ENCODE measurements at places on chromosomes 12 and 14. TPM values are rescaled to one million over a fixed set of nuclear protein-coding genes. Genes with fewer than 3 reads are reported as not detected.
A peak's percentile ranks its signal among the peaks of the same experiment; 100 is the strongest.

The RERG gene
- total RNA-seq = not detected

- no peak for DNase-seq
Observed at GRCh38 chr14:32808644-32809043, 130.0 kb upstream of the NPAS3 start.

- DNase-seq = no peak
Observed at GRCh38 chr14:65502676-65503124, 90.2 kb downstream of the FUT8 start.

- DNase-seq = no peak
Observed at GRCh38 chr12:92557422-92557724, 145.4 kb upstream of the PLEKHG7 start.

DNA sequence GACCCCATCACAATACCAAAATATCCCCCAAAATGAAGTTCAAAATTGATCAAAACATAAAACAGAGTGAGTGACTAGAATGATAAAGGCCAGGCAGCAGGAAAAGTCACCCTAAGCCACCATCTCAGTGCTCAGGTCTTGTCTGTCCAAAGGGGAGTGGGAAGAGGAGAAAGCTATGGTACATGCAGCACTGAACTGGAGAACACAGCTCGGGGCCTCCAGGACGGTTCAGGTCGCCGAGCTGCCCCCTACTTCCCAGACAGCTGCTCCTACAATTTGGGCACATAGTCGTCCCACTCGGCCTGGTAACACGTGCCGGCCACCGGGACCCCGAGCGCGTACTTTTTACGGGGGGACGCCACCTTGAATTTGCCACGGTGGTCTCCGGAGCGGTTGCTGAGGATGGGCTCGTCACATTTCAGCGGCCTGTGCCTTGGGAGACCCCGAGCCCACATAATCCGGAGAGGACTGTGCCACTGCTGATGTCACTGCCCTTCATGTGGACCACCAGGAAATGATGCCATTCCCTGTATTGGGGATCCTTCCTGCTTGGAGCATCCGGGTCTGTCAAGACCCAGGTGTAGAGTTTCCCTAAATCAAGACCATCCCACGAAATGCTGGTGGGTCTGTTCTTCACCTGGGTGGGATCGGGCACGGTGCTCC lies 31.6 kb downstream of the AK7 start:
- DNase-seq = no peak

The IFT43 gene
- total RNA-seq = 8.0 TPM

GRCh38 chr12:26939192-26939832 lies 1.0 kb downstream of the FGFR1OP2 start:
- no peak for DNase-seq

The GCH1 gene
- 46.4 TPM for total RNA-seq

GRCh38 chr14:59454139-59454538 lies 11.0 kb downstream of the GPR135 start:
- no peak for DNase-seq

DNA sequence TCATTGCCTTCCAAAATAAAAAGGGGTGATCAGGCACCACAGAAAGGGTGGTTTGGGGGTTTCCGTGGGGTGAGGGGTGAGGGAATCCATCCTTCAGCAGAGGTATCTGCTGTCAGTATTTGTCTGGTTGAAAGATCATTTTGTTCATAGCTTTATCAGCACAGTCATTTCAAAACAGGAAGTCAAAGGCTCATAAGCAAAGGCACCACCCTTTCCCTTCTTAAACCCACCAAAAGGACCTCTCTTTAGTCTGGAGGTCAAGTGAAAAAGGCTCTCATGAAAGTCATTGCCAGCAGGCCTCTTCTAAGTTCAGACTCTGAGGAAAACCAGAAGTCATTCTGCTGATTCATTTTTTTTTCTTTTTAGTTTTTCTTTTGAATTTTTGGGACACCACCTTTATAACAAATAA lies 6.2 kb downstream of the CHST11 start:
- DNase-seq = peak; percentile 45

DNA sequence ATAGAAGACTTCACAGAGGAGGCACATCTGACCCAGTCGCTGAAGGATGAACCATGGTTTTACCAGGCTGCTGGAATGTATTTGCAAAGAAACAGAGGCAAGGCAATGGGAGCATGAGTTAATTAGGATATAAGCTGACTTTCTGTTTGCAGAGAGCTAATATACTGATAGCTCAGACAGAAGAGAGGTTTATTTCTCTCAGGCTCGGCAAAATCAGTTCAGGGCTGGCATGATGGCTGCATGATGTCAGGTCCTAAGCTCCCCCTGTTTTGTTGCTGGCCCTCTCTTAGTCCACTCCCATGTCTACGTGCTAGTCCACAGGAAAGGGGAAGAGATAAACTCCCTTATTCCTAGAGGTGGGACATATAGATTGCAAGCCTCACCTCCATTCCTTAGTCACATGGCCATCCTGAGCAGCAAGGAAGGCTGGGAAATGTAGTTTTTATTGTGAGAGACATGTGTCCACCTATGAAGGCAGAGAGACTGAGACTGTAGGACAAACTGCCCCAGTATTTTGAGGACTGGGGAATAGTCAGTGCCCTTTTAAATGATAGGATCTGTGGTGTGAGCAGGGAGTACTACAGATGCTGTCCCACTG lies 224.5 kb downstream of the VRK1 start:
- DNase-seq = no peak

DNA sequence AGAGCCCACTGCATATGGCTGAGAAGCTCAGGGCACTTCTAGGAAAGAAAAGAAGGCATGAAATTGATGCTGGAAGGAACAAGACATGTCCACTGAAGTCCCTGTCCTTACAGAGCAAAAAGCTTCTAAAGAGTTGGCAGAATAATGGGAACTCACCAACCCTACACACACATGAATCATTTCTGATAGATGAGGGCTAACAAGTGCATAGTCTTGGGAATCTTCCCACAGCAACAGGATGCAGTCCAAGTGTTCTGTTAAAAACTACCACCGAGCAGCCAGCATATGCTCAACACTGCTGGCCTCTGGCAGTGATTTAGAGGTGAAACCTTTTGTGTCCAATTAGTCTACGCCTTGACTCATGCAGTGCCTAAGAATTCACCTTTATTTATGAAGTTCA lies 44.8 kb downstream of the RHOJ start:
- DNase-seq = no peak

DNA sequence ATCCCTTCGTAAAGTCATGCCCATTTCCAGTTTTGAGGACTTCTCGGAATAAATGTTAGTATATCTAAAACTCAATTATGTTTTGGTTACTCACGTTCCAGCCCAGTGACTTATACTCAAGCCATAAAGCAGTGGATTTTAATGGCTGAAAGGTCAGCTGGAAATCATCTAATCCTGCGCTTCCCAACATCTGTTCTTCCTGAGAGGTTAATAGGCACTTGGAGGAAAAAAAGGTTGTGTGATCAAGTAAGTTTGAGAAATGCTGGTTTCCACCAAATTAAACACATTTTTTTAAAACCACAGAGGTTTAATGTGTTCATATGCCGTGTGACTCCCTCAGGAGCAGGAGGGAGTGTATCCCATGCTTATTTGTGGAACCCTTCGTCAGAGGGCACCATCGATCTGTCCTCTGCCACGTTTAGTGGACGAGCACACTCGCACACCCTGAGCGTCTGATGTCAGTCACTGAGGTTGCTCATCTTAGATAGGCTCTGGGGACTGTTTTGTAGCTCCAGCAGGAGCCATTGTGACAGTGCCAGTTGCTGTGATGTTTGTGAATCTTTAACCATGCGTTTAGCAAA lies 41.4 kb downstream of the FBXL14 start:
- DNase-seq = no peak

The SERPINA5 gene
- not detected for total RNA-seq

DNA sequence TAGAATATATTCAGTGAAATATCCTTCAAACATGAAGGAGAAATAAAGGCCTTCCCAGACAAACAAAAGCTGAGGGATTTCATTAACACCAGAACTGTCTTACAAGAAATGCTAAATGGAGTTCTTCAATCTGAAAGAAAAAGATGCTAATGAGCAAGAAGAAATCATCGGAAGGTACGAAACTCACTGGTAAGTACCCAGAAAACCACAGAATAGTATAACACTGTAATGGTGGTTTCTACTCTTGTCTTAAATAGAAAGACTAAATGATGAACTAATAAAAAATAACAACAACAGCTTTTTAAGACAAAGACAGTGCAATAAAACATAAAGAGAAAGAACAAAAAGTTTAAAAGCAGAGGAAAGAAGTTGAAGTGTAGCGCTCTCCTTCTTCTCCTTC lies 18.7 kb upstream of the RNF212B start:
- DNase-seq = no peak

DNA sequence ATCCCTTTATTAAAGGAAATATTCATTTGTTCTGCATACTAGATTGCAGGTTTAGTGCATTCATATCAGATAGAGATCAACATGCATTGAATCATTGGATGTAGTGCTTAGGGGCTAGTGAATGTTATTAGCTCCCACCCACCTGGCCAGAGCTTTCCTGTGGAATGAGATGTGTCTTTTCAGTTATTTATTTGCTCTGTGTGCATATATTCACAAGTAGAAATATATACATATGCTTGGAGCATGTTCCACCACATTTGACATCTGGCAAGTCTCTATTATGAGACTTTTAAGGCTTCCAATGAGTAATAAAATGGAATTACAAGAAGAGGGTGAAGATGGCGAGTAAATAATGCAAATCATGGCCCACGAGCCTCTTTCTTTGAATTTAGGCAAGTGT lies 180.0 kb upstream of the LMO3 start:
- DNase-seq = no peak

DNA sequence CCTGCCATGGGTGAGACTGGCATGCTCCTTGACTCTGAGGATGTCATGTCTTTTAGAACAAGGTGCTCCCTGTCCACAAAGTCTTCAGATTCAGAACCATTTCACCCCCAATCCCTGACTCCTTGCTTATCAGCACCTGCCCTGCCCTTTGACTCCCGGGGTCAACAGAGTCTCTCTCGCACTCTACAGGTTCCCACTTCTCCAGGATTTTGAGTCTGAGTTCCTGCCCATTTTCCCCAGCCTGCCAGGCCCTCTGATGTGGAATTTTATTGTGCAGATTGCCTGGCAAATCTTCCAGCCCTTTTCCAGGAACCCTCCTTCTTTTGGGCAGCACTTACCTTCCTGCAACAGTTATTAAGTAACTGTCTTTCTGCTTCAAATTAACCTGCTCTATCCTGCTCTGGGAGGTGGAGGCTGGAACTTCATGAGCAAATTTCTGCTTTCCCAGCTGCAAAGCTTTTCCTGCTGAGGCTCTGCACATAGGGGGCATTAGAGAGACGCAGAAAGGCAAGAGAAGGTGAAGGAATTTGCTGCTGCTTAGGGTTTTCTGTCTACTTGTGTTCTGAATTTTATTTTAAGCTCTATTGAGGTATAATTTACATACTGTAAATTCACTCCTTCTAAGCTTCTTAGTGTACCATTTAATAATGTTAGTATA lies 259.1 kb downstream of the PCNX1 start:
- DNase-seq = no peak

GRCh38 chr14:76881348-76881747 lies 55.1 kb downstream of the LRRC74A start:
- DNase-seq = no peak

The FLVCR2 gene
- 0.74 TPM for total RNA-seq

DNA sequence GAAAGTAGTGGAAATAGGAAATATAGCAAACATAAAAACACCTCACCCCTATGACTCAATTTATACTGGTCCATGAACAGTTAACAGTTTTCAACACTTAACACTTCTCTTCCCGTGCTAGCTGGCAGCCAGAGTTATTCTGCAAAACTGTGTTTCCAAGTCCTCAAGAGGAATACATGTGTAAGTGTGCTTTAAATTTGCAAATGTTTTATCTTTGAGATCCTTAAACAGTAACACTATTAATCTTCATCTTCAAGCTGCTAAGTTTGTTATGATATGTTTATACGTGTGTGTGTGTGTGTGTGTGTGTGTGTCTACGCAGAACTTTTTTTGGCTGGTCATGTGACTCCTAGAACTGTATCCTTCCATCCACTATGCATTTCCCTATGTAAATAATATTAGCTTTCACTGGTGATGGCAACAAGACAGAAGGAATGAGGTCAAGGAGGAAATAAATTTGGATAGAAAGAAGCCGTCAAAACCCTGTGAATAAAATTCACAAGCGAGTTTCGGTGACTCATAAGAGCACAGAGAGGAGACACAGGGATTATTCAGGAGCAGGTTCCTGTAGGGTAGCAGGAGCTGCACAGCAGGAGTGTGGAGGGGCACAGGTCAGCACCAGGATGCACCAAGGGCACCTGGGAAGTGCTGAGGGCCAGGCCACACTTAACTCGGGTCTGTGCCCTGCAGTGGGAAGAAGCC lies 105.9 kb upstream of the ETV6 start:
- DNase-seq = no peak

DNA sequence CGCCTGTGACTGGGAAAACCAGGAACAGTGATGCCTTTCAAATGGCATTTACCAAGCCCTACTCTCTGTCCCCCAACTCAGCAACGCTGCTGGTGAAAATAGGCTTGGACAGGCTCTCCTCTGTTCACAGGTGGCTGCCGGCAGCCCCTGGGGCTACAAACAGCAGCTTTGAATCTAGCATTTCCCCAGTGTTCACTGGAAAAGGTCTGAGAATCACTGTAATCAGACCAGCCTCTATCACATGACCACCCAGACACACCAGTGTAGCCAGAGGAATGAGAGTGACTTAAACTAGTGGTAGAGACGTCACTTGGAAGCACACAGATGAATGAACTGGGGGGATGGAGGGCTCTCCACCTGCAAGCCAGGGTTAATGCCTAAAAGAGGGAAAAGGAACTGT lies 151.8 kb downstream of the FOXN3 start:
- DNase-seq = no peak

DNA sequence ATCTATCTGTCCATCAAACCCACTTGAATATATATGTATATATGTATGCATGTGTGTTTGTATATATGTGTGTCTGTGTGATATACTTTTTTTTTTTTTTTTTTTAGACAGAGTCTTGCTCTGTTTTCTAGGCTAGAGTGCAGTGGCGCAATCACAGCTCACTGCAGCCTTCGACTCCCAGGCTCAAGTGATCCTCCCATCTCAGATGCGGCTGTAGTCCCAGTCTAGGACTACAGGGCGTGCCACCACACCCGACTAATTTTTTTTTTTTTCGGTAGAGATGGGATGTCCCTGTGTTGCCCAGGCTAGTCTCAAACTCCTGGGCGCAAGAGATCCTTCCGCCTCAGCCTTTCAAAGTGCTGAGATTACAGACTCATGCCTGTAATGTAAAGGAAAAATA lies 13.0 kb upstream of the APOBEC1 start:
- DNase-seq = no peak

The AGAP2 gene
- total RNA-seq = 71.6 TPM

GRCh38 chr14:23112359-23113178 lies 6.5 kb downstream of the CEBPE start:
- DNase-seq = no peak

The CCDC175 gene
- total RNA-seq = not detected

GRCh38 chr12:110785240-110785639 lies 42.5 kb upstream of the PPP1CC start:
- DNase-seq = no peak

DNA sequence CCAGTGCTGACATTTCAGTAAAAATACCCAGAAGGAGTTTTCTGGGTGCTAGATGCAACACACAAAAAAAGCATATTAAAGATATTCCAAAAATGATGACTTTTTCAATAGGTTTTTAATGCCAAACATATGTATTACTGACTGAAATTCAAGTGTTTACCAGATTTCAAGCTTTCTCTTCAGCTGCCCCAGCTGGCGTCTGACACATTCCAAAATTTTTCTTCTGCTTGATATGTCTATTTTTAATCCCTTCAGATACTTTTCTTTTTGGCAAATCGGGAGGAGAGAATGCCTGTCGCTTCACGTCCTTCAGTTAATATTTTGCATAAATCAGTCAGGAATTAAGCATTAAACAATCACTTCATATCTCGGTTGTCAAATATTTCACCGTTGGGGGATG lies 7.1 kb upstream of the CCDC60 start:
- no peak for DNase-seq

- no peak for DNase-seq
Observed at GRCh38 chr14:60153991-60154390, 11.2 kb downstream of the DHRS7 start.
